ENCODE measurements at places on chromosomes 13 and 19. TPM values are rescaled to one million over a fixed set of nuclear protein-coding genes. Genes with fewer than 3 reads are reported as not detected.
A peak's percentile ranks its signal among the peaks of the same experiment; 100 is the strongest.

GRCh38 chr19:42497492-42498168, 30.7 kb downstream of the CEACAM1 start:
- H3K27ac ChIP-seq = no peak overlapping the region
- H3K4me1 ChIP-seq = no peaks in the 10 kb centered on the region
- no peaks in the 10 kb centered on the region for H3K36me3 ChIP-seq
- H3K4me3 ChIP-seq = no peak overlapping the region
- H3K27me3 ChIP-seq = no peaks in the 10 kb centered on the region

DNA sequence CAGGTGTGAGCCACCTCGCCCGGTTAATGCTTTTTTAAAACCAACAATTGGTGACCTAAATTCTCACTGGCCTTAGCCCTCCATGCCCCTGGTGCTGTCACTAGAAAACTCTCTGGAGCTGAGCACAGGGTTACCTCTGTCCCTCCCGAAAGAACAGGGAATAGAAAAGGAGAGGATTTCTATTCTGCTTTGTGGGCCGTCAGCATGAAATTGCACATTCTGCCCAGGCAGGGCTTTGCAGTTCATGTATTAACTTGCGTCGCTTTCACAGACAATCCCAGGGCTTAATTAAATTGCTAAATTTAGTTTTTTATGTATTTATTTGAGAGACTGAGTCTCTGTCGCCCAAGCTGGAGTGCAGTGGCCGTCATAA, 583 bp upstream of the ZNF480 start:
- no peaks in the 10 kb centered on the region for H3K27me3 ChIP-seq
- no peak for DNase-seq
- H3K36me3 ChIP-seq = peaks cover 4% of the 10 kb centered on the region
- H3K27ac ChIP-seq = no peak overlapping the region
- peaks cover 4% of the 10 kb centered on the region for H3K4me1 ChIP-seq

DNA sequence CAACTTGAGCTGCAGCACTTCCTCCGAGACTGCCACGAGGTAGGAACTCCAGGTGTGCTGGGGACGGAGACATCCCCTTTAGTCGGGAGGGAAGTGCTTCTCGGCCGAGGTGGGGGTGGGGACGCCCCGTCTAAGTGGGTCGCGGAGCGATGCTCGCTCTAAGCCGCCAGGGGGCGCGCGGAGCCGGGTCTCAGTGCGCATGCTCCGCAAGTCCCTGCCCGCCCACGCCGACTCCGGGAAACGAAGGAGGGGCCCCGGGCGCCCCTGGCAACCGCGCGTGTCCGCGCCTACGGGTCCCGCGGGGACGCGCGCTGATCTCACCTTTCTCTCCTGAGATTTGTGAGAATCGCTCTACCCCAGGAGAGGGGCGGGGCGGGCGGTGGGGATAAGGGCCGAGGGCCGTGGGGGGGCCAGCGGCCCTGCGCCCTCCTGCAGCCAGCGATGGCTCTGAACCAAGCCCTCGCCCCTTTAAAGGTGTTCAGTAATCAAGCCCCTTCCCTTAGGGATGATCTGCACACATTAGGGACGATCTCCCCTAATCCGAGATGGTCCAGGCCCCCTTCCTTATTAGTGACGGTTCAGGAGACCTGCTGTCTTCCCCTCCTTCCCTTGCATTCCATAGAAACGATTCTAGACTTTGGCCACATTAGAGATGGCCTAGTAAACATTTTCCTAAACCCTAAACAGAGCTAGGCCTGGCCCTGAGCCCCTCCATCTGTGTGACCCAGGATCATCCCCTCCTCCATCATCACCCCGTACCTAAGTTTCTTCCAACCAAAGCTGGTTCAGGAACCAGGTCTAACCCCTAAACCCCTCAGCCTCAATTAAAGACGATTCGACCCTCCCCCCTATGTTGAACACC, 47.3 kb upstream of the SHKBP1 start:
- no peaks in the 10 kb centered on the region for H3K36me3 ChIP-seq
- peaks cover 2% of the 10 kb centered on the region for H3K27me3 ChIP-seq
- no peak overlapping the region for H3K27ac ChIP-seq
- no peaks in the 10 kb centered on the region for H3K4me1 ChIP-seq
- H3K4me3 ChIP-seq = peak overlapping the region; percentile 27

DNA sequence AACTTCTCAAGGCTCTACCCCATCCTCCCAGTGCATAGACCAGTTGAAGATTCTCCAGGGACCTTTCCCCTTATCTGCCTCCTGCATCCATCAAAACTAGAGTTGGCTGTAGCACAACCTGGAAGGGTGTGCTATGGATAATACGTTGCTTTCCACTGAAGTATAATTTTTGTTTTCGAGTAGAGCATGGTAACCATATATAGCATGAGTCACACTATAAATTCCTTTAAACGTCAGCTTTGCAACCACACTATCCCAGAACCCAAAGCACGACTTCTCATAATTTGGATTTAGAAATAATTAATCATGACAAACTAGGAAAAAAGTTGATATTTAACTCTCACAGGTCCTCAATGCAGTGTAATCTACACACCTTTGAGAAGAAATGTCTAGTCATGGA, 138.3 kb upstream of the NBEA start:
- DNase-seq = no peak
- H3K27me3 ChIP-seq = no peaks in the 10 kb centered on the region
- H3K4me1 ChIP-seq = no peaks in the 10 kb centered on the region
- no peak overlapping the region for H3K4me3 ChIP-seq

DNA sequence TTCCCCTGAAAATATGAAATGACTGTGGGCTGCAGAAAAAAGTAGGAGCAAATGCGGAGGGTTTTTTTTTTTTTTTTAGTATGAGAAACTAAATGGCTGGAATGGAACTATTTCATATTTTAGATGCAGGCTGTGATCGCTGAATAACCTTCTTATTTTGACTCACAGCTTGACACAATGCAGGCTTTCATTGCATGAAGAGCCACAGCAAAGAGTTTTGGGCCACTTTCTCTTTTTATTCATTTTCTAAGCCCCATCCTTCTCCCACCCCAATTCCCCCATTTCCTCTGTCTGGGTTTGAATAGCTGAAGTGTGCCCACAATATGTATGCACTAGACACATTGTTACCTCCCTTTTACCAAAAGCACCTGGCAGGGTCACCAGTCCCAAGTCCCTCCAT, 125.9 kb downstream of the COG6 start:
- DNase-seq = no peak
- no peaks in the 10 kb centered on the region for H3K27me3 ChIP-seq
- H3K36me3 ChIP-seq = no peaks in the 10 kb centered on the region
- H3K4me3 ChIP-seq = no peak overlapping the region

GRCh38 chr13:30303269-30303668, 4.1 kb downstream of the KATNAL1 start:
- H3K36me3 ChIP-seq = no peaks in the 10 kb centered on the region
- peaks cover 40% of the 10 kb centered on the region for H3K4me1 ChIP-seq
- no peak for DNase-seq
- no peak overlapping the region for H3K4me3 ChIP-seq

- no peaks in the 10 kb centered on the region for H3K4me1 ChIP-seq
- H3K27ac ChIP-seq = no peak overlapping the region
- no peak overlapping the region for H3K4me3 ChIP-seq
- no peaks in the 10 kb centered on the region for H3K36me3 ChIP-seq
- no peak for DNase-seq
Observed at GRCh38 chr19:4897146-4897545, 5.5 kb downstream of the ARRDC5 start.

GRCh38 chr19:52270266-52270885, 989 bp downstream of the ZNF766 start:
- peaks cover 6% of the 10 kb centered on the region for H3K4me1 ChIP-seq
- DNase-seq = no peak
- no peaks in the 10 kb centered on the region for H3K27me3 ChIP-seq
- no peaks in the 10 kb centered on the region for H3K36me3 ChIP-seq

- H3K36me3 ChIP-seq = no peaks in the 10 kb centered on the region
- no peak for DNase-seq
- no peak overlapping the region for H3K27ac ChIP-seq
- no peaks in the 10 kb centered on the region for H3K27me3 ChIP-seq
- H3K4me3 ChIP-seq = no peak overlapping the region
Observed at GRCh38 chr13:41762796-41763195, 198.1 kb downstream of the VWA8 start.

Gene LILRA1
- total RNA-seq = not detected

Gene ATP4B
- not detected for total RNA-seq

Gene CLIP3
- total RNA-seq = 24.4 TPM

Gene KANK3
- 26.3 TPM for total RNA-seq
